ENCODE measurements at places on chromosomes 2 and 18.
A peak's percentile ranks its signal among the peaks of the same experiment; 100 is the strongest.

DNA sequence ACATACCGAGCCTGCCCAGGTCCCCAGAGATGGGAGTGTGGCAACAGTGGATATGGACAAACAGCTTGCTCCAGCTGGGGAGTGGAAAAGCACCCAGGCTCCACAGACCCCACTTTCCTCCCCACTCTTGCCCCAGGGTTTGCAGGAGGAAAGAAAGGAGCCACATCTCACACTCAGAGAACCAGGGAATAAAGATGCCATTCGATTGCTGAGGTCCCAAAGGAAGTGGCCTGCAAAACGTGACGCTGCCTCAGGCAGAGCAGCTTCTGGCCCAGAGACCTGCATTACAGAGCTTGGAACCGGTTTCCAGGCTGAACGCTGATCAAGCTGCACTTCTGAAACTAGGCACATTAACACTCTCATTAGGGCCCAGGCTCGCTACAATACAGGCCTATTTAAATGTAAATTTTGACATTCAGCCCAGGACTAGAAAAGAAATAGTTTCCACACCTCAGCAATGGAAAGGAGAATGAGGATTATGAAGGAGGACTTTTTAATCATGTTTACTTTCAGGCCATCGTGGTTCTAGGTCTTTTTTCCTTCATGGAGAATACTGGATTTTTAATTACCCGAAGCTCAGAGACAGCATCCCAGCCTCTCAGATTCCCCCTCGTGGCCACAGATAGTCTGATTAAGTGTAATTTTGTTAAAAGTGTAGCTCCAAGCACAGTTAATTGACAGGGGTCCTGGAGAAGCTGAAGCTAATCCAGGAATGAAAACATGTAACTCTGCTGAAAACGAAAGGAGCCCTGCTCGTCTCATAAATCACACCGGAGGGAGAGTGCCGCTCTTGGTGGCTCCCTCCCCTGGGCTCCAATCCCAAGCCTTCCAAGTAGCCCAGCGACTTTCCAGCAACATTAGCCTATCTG is 221.3 kb upstream of the RAB6C start:
- DNase-seq, result no peak

DNA sequence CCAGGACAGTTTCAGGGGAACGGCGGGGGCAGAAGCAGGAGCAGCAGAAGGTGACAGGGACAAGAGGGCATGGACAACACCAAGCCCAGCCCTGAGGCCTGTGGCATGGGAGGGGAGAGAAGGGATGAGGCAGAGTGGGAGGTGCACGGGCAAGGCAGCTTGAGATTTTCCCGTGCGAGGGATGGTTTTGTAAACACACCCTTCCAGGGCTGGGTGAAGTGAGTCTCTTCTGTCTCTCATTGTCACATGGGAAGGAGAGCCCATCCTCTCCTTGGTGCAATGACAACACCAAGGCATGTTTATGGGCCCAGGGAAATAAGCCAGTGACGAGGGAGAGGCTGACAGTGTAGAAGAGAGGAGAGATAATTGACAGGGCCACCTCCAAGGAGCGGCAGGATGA is 69.6 kb upstream of the RIOK3 start:
- no peak for DNase-seq

DNA sequence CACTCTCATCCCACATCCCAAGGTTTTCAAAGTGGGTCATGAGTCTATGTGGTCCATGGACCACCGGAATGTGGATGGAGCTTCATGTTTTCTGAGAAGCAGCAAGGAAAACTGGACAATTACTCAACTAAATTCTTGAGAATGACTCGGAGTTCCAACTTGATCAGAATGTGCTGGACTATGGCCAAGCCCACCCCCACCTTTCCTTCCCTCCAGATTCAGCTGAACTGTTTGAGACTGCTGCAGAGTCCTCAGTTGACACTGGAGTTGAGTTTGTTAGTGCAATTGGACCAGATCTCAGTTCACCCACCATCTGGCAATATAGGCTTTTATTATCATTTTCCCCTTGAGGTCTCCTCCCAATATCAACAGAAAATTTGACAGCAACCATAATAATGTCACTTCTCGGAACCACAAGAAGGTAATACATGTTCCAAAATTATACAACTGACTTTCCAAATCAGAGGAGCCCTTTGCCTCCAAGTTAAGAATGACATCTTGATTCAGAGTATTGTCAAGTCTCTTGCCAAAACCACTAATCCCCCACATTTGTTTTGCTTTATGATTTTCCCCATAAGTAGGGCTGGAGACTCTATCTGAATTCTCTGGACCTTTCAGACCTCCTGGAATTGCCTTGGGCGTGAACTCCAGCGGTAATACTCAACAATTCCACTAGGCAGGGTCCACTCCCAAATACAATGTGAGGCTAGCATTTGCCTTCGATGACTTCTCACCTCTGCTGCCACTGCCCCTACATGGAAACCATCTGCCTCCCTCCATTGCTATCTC is 8.8 kb downstream of the COL4A4 start:
- no peak for DNase-seq

GRCh38 chr2:64952511-64953482 is 36.4 kb upstream of the SLC1A4 start:
- no peak for DNase-seq

DNA sequence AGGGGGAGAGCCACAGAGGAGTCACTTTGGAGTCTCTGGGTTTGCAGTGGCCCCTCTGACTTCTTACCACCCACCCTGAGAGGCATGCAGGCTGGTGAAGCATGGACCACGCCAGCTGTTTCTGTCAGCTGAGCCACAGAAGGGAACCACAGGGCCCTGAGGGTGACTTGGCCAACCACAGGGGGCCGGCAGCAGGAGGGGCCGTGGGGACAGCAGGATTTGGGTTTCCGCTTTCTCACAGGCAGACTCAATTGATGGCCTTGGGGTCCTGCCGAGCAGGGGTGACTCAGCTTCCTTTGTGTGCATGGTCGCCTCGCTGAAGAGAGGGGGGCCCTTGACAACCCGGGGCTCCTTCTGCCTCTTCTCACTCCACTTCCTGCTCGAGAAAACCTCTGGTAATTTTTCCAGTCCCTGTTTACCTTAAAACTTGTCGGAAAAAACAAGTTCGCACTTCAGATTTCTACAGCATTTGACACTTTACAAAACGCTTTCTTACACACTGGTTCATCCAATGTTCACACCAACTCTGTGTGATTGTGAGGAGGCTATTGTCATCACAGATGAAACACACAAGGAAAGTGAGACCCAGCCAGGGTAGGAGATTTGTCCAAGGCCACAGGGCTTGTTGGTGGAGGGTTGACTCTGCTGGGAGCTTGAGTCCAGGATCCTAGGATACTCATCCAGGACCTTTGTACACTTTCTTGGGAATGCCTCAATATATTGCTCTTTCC is 311.2 kb downstream of the LPIN1 start:
- DNase-seq, result no peak

- DNase-seq, result no peak
Observed at GRCh38 chr18:49730951-49731391, 82.4 kb downstream of the ACAA2 start.

- no peak for DNase-seq
Observed at GRCh38 chr2:152485954-152486736, 151.2 kb downstream of the FMNL2 start.

- no peak for DNase-seq
Observed at GRCh38 chr2:47016172-47016913, 100.7 kb upstream of the MCFD2 start.

GRCh38 chr2:174086708-174087107 is 121.5 kb upstream of the SP3 start:
- DNase-seq, result no peak

DNA sequence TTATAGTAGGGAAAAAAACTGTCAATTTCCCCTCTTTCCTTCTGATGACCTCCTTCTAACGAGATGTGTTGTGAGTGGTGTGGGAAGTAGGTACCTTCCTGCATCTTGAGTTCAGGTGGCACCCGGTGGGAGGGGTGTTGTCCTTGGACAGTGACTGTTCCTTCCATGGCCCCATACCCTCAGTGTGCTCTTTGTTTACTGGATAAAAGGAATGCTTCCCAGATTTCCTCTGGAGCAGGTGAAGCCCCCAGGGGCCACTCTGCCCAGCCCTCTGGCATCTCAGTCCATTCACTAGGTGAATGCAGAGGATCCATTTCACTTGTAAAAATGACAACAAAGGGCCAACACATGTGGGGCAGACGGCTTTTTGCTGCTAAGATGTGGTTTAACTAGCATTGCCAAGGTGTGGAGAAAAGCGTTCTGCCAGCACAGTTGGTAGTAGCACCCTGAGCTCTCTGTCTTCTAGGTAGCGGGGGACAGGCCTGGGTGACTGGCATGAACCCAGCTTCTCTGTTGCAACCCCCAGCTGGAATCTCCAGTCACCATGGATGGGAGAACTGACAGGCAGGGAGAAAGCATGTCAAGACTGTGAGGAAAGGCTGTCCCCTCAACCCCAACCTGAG is 6.9 kb downstream of the GDF7 start:
- DNase-seq, result no peak

DNA sequence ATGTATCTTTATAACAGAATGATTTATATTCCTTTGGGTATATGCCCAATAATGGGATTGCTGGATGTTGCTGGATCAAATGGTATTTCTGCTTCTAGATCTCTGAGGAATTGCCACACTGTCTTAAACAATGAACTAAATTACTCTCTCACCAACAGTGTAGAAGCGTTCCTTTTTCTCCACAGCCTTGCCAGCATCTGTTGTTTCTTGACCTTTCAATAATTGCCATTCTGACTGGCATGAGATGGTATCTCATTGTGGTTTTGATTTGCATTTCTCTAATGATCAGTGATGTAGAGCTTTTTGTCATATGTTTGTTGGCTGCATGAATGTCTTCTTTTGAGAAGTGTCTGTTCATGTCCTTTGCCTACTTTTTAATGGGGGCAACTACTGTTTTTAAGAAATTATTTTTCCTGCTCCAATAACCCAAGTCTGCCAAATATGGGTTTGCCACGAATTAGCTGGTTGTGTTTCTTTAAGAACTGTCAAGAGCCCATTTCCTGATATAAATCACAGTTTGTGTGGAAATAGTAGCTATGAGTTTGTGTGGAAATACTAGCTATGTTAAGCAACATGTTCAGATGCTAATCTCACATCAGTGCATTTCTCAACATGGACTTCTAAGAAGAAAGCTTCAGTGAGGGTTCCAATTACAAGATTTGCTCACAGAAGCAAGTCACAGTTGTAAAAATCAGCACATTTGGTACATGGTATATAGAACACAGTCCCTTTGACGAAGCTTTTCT is 259.4 kb downstream of the ANAPC1 start:
- no peak for DNase-seq

DNA sequence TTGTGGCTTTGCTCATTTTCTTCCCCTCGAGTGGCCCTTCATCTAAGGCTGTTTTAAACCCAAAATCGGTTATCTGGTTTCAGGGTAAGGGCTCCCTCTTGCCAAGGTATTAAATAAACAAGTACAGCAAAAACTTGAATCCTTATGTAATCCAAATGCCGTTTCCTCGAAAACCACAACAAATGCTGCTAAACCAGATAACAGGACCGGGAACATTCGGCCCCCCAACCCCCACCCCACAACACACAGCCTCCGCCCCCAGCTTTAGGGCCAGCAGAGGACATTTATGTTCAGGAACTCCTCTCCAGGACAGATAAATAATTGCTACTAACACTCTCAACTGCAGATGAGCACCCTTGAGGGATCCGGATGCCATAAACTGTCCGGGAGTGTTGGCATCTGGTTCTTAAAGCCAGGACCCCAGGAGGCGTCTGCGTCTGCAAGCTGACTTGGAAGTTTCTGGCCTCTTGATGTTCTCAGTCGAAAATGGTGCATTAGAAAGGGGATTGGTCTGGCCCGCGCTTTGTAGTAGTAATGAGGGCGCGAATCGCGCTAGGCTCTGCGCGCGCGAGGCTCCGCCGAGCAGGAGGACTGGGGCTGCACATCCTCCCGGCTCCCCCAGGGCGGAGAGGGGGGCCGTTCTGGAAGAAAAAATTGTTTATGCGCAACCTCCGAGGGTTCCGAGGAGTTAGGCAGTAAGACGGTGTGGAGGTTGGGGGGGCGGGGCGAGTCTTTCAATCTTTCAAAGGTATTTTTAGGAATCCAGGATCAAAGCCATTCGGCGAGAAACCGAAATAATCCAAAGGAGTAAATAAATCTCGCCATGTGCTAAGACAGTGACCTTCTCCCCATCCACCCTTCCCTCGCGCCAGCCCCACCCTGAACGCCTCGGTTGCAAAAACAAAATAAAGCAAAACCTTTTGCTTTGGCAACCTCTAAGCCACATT is 3.9 kb upstream of the ID2 start:
- peak; percentile 70 for DNase-seq

- no peak for DNase-seq
Observed at GRCh38 chr2:234964631-234965461, 13.0 kb downstream of the SH3BP4 start.

- DNase-seq, result no peak
Observed at GRCh38 chr2:20579866-20580265, 71.0 kb downstream of the HS1BP3 start.

- DNase-seq, result no peak
Observed at GRCh38 chr2:204681412-204681811, 136.1 kb downstream of the PARD3B start.

- no peak for DNase-seq
Observed at GRCh38 chr2:241304039-241304670, 11.3 kb downstream of the HDLBP start.

DNA sequence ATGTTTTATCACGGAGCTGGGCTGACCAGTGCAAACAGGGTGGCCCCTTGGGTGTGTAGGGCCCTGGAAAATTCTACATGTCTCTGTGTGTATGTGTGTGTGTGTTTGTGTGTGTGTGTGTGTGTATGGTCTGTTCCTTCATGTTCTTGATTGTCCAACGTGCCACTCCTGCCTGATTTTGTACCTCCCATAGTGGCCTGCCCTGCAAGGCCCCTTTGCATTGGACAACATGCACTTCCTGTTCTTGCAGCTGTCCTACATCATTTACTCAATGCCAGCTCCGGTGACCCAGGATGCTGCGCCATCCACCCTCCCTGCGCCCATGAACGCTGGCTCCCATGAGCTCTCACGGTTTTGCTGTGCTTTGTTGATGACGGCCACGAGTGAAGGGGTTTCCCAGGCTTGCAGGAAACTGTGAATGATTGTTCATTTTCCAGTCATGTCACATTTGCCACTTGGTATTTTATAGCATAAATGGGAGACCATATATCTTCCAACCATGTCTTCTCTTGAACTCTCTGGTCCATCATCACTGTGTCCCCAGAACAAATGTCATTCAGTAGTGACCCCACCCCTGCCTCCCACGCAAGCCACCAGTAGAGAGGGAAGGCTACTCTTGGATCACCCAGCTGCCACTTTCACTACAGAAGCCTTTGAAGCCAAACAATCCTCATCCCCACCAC is 69.7 kb upstream of the NCK2 start:
- DNase-seq, result no peak

DNA sequence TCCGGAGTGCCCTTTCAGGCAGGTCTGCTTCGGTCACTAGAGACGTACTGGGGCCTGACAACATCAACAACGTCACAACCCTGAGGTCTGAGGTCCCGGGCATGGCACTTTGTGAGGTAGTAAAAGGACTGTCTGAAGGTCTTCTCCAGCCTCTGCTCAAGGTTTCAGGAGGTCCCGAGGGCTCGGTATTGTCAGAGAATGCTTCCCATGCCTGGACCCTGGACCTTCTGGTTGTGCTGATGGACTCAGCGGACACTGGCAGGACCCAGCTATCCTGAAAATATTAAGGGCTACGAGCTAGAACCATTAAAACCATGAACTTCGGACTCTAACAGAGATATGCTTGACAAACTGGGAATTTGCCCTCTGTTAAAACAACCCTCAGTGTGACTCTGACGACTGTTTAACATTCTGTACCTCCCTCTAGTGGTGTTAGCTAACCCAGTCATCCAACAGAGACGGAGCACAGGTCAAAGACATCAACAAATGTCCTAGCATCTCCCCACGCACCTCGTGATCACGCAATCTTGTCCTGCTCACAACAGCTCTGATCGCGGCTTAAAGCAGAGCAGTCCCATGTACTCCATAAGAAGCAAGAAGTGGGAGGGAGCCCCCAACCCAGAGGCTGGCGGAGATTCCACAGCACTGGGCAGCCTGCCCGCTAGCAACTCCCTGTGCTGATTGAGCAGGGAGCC is 96.5 kb downstream of the CCDC93 start:
- no peak for DNase-seq
